Activated B cell treated with CpG ODN at 0.5 μM for 24 hours (primary cell): ENCODE measurements at places on chromosomes 6 and 20. TPM values are rescaled to one million over a fixed set of nuclear protein-coding genes. Genes with fewer than 3 reads are reported as not detected.

GRCh38 chr6:139271056-139271455 is 20.7 kb downstream of the TXLNB start:
- no peak for DNase-seq

DNA sequence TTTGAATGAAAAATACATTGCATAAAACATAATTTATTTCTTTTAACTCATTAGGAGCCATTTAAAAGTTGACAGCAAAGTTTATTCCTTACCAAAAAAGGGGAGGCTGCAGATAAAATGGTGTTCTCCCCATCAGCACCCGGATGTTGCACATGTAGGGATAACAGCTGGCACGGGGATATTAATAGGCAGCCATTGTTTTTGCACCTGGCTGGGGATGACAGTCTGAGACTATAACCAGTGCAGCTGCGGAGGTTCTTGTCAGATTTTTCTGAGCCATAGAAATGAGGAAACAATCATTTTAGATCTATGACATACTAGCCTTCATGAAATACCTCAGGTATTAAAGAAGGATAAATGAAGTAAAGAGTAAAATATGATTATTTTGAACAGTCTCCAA is 20.1 kb upstream of the HECA start:
- DNase-seq: no peak

DNA sequence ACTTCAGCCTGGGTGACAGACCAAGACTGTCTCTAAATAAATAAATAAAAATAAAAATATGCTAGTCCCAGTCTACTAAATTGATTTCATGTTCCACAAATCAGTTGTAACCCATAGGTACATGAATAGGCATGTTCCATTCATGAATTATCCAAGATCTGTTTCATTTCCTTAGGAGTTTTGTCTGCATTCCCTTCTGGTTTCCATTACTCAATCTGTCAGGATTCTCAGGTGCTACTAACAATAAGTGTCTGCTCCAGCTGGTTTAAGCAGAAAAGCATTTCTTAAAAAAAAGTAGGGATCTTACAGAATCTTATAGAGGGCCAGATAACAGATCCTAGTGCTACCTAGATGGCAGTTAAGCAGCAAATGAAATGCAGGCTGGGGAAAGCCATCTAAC is 15.6 kb upstream of the PKIG start:
- no peak for DNase-seq

- no peak for DNase-seq
Observed at GRCh38 chr6:55199239-55199638, 24.9 kb downstream of the HCRTR2 start.

GRCh38 chr6:127481628-127482027 is 22.4 kb upstream of the KIAA0408 start:
- no peak for DNase-seq

GRCh38 chr6:159252955-159253508 is 83.8 kb downstream of the FNDC1 start:
- no peak for DNase-seq

The CST5 gene
- total RNA-seq: not detected in 2 replicates

The CDSN gene
- total RNA-seq: not detected in 2 replicates

The SAPCD1 gene
- total RNA-seq: 7.7 and 9.0 TPM in 2 replicates

The AGER gene
- total RNA-seq: 23.5 and 30.8 TPM in 2 replicates

The FOXC1 gene
- 1.00 and 1.1 TPM in 2 replicates for total RNA-seq

The EPB41L2 gene
- 62.7 and 62.8 TPM in 2 replicates for total RNA-seq
